Inflammatory macrophage treated with lipopolysaccharide for 4 hours (primary cell): ENCODE measurements at places on chromosomes 4 and X.
A peak's percentile ranks its signal among the peaks of the same experiment; 100 is the strongest.

GRCh38 chrX:150224676-150225075 lies 138.4 kb upstream of the MAMLD1 start:
- DNase-seq, result no peak

DNA sequence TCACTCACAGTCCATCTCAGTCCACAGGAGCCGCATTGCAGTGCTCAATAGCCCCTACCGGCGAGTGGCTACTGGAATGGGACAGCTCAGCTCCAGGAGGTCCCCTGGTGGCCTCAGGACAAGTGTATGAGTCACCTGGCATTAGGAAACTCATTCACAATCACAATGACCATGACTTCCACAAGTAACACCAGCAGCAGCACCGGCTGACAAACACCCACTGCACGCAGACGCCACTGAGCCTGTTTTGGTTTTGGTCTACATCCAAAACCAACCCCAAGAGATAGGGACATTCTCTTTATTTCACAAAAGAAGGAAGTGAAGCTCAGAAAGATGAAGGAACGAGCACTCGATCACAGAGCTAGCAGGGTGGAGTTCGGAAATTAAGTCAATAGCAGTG lies 8.1 kb downstream of the JAKMIP1 start:
- no peak for DNase-seq

DNA sequence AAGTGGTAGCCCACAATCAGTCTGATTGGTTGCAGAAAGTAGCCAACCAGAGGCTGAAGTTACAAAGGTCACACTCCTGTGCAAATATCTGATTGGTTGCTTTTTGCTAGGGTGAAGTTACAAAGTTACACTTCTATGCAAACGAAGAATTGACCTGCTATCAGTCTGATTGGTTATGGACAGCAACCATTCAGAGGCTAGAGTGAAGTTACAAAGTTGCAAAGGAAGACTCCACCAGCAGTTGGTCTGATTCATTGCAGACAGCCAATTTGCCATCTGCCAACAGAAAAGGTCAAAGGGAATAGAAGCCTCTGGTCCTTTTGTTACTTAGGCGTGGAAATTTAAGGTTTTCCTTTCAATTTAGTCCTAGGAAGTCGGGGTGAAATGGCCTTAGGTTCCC lies 377.7 kb downstream of the PRDM5 start:
- DNase-seq, result no peak

DNA sequence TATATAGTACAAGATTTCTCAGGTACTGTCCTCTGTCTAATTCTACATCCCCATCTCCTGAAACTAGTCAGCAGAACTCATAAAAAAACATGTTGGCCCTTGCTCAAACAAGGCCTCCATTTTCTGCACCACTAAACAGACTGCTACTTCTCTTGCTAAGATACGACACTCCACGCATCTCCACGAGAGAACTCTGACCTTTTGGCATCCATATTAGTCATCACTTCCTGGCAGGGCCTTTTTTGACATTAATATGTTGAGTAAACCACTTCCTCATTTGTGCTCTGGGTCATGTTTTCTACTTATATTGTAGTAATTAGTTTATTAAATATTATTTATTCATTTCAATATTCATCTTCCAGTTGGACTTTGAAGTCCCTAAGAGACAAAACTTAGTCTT lies 65.6 kb downstream of the DCAF8L1 start:
- DNase-seq, result peak; percentile 74

- DNase-seq, result peak; percentile 45
Measured at GRCh38 chr4:112266823-112267222, 18.9 kb downstream of the TIFA start.

GRCh38 chrX:55451626-55451989 lies 319 bp upstream of the MAGEH1 start:
- DNase-seq, result no peak

GRCh38 chrX:40132751-40133150 lies 35.0 kb upstream of the BCOR start:
- DNase-seq, result no peak

GRCh38 chr4:12846368-12846767 lies 637.8 kb downstream of the RAB28 start:
- no peak for DNase-seq

GRCh38 chrX:119477812-119478232 lies 9.6 kb downstream of the SLC25A5 start:
- peak; percentile 81 for DNase-seq

- DNase-seq, result no peak
Measured at GRCh38 chrX:7062276-7062675, 85.2 kb upstream of the STS start.

DNA sequence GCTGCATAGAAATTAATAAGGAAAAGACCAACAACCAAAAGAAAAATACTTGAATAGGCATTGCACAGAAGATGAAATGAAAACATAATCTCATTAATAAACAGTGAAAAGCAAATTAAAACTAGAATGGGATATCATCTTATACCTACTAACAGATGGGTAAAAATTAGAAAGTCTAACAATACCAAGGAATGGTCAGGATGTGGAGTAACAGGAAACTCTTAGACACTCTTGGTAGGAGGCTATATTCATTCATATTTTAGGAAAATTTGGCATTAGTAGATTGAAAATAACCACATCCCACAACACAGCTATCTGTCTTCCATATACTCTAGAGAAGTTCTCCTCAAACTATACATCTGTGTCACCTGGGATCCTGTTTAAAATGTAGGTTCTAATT lies 36.3 kb downstream of the SEC24B start:
- DNase-seq, result no peak

DNA sequence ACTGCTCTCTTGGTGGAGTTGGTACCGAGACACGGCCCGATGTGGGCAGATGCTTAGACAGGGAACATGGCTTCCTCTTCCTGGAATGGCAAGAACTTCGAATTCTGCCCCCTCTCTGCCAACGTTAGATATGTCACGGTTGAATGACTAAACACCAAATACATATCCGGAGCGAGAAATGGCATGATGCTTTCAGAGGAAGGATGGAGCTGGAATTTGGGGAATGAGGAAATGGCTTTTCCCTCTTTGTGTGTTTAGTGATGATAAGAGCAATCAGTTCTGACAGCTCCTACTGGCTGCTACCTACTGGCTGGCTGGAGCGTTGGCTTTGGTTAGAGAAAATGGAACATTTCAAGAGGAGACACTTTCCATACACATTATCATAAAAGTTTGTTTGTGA lies 140.0 kb downstream of the DHRSX start:
- no peak for DNase-seq

DNA sequence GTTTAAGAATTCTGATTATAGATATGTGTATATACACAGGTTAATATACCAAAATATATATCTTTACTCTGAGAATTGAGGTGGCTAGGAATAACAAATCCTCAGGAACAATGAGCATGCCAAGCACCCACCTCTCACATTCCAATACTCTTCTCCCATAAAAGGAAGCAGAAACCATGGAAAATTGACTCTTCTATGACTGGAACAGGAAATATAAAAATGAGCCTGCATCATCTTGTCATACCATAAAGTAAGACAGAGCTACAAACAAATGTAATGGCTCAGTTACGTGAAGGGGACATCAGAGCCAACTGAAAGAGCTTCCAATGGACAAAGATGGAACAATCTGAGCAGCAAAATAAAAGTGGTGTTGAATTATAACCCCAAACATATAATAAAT lies 3.8 kb upstream of the MAGEA8 start:
- DNase-seq, result no peak

- no peak for DNase-seq
Measured at GRCh38 chr4:56622176-56622575, 58.9 kb downstream of the HOPX start.

DNA sequence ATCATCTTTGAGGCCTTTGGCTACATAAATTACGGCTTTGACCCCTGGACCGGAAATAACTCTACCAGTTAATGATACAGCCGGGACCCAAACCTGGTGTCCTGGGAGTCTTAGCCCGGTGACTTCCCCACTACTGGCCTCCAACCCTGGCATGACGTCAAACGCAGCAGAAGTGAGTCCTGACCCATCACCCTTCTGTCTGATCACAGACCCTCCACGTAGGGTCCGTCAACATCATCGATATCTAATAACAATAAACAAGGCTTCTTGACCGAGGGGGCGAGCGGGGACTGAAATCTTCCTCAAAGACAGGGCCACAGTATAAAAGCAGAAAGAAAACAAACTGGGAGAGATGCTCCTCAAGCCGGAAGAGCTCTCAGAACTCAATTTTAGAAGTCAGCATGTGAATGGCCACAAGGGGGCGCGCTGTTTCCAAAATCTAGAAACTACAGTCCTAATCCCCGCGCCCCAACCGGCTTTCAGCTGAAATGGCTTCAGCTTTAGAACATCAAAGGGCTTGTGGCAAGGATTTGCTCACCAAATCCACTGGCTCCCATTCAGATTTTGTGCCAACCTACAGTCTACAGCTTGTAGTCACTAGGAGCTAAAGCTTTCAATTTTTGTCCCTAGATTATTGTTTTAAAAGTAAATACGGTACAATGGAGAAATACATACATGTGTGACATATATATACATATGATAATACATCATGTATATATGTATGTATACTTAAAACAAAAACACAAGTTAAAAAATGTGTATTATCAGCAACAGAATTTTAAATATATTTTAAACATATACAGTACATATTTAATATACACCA lies 46.4 kb upstream of the ENPP6 start:
- peak; percentile 96 for DNase-seq

- DNase-seq, result no peak
Measured at GRCh38 chr4:60327651-60328050, 872.5 kb upstream of the ADGRL3 start.

- peak; percentile 55 for DNase-seq
Measured at GRCh38 chrX:54182194-54182863, 725 bp downstream of the FAM120C start.

DNA sequence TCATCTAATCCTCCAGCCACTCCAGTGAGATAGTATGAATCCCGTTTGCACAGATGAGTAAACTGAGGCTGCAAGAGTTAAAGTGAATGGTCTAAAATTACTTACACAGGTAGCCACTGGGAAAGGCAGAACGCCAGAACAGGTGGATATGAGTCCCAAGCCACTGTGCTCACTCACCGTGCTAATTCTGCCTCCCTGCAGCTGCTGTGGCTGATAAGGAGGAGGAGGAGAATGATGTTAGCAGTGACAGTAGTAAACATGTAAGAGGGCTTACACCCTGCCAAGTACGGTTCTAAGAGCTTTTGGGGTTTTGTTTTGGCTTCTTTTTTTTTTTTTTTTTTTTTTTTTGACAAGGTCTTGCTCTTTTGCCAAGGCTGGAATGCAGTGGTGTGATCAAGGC lies 90.5 kb upstream of the PRPS2 start:
- DNase-seq, result no peak

- DNase-seq, result peak; percentile 56
Measured at GRCh38 chr4:3037957-3038461, 36.3 kb downstream of the HTT-AS start.

DNA sequence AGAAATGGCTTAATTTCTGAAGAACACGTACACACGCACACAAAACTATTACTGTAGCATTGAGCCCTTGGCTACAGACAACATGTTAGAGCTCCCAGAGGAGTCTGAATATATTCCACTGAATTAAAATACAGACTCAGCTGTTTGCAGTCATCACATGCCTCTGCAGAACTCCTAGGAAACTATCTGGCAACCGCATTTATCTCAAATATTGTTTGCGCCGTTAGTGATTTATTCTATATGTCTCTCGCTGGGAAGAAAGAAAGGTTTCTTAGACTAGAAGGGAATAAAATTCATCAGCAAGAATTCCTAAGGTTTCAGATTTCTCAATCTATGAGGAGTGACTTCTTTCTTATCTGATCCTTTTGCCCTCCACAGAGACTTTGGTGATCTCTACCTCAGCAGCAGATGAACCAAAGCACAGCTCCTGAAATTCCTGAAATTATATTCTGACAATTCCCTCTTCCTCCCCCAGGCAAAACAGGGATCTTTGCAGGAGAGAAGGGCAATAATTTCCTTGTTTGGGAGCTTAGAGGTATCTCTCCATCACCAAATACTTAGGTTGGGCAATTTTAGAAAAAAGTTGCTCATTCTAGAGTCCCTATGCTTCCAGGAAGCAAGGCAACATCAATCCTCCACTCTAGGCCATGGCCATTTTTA lies 199.2 kb downstream of the APBB2 start:
- no peak for DNase-seq

- DNase-seq, result no peak
Measured at GRCh38 chrX:96909291-96909690, 25.6 kb downstream of the RPA4 start.

- no peak for DNase-seq
Measured at GRCh38 chrX:74449322-74449936, 28.1 kb downstream of the SLC16A2 start.

DNA sequence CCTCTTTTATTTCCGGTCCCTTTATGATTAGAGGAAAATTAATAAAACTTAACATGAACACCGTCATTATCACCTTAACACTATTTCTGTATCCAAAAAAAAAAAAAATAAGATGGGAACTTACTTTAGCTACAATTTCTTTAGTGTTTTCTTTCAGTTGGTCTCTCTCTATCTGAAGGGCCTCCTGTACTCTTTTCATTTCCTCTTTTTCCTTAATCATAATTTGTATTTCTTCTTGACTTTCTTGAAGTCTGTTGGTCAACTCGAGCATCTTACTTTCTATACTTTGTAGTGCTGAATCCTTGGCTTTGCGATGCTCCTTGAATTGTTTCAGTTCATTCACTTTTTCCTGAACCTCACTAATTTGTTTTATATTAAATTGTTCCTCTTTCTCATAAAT lies 45.3 kb upstream of the BDH2 start:
- no peak for DNase-seq

DNA sequence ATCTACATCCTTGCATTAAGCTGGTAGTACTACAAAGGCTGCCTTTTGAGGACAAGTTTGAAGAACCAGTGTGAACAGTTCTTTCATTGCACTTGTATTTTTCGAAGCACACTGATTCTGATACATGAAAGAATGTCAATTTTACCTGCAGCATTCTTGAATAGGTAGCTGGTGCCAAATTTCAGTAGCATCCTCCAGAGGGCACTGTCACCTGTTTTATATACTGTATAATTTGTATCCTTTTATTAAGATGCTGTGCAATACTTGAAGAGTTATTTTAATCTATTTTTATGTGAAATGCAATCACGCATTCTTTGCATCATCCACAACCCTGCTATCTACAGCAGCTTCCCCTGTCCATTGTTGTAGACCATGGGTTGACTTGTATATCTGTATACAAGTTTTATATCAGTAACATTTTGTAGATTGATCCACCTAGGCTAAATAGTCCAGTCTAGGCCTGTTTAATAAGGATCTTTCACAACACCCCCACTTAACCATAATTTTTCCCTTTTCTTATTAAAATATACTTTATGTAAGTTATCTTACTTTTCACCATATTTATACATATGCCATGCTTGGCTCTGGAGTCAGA lies 325.7 kb downstream of the PCDH7 start:
- no peak for DNase-seq

- DNase-seq, result no peak
Measured at GRCh38 chr4:121737846-121738554, 27.0 kb downstream of the SMIM43 start.

DNA sequence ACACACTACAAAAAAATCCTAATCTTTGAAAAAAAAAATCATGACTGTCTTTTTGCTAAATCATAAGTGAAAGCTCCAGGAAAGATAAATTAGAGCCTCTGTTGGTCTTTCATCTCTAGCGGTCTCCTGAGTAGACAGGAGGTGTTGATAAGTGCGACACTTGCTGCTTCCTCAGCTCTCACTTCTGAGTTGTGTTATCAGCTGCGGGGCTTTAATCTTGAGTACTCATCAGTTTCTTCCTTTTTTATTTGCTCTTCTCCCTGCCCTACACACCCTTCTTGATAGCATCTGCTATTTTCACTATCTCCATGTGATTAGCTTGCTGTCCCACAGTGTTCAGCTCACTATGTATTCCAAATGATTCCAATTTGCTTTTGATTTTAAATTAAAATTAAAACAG lies 1449.2 kb downstream of the C4orf33 start:
- no peak for DNase-seq

- no peak for DNase-seq
Measured at GRCh38 chr4:9847968-9848748, 66.7 kb downstream of the DRD5 start.
